Activated CD4-positive, alpha-beta T cell treated with anti-CD3 and anti-CD28 coated beads, Interleukin-2, amount 10 ng/mL, durations not matched to agents 24 days and 14 days (primary cell): ENCODE measurements at places on chromosomes 5 and 9.
A peak's percentile ranks its signal among the peaks of the same experiment; 100 is the strongest.

- peaks cover 61% of the 10 kb centered on the region for H3K36me3 ChIP-seq
- no peak overlapping the region for H3K4me3 ChIP-seq
- peaks cover 35% of the 10 kb centered on the region for H3K4me1 ChIP-seq
- H3K27ac ChIP-seq = peak overlapping the region; percentile 10
- no peaks in the 10 kb centered on the region for H3K27me3 ChIP-seq
Measured at GRCh38 chr5:154866841-154867240, 8.4 kb downstream of the CNOT8 start.

DNA sequence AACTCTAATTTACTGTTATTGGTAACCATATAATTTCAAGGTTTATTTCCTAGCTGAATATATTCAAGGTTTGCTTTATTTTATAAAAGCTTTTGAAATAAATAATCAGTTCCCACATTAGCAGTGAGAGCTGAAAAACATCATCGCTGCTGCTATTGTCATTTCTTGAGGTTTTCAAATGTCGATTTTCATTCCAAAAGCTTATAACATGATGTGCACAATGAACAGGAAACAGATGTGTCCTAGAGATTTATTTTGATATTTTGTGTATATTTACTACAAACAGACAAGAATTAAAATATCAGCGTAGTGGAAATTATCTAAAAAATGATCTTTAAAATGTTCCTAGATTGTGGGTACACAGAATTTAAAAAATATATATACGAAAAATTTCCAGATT is 10.5 kb upstream of the ITGA1 start:
- H3K27ac ChIP-seq = no peak overlapping the region
- no peaks in the 10 kb centered on the region for H3K27me3 ChIP-seq
- no peak overlapping the region for H3K4me3 ChIP-seq
- H3K4me1 ChIP-seq = peaks cover 31% of the 10 kb centered on the region

DNA sequence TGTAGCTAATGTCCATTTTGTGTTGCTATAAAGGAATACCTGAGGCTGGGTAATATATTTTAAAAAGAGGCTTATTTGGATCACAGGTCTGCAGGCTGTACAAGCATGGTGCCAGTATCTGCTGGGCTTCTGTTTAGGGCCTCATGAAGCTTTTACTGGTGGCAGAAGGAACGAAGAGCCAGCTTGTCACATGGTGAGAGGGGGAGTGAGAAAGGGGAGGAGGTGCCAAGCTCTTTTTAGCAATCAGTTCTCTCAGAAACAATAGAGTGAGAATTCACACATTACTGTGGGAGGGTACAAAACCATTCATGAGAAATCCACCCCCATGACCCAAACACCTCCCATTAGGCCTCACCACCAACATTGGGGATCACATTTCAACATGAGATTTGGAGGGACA is 340.9 kb downstream of the RASEF start:
- H3K4me1 ChIP-seq = no peaks in the 10 kb centered on the region
- no peak for DNase-seq
- no peaks in the 10 kb centered on the region for H3K27me3 ChIP-seq
- H3K4me3 ChIP-seq = no peak overlapping the region

DNA sequence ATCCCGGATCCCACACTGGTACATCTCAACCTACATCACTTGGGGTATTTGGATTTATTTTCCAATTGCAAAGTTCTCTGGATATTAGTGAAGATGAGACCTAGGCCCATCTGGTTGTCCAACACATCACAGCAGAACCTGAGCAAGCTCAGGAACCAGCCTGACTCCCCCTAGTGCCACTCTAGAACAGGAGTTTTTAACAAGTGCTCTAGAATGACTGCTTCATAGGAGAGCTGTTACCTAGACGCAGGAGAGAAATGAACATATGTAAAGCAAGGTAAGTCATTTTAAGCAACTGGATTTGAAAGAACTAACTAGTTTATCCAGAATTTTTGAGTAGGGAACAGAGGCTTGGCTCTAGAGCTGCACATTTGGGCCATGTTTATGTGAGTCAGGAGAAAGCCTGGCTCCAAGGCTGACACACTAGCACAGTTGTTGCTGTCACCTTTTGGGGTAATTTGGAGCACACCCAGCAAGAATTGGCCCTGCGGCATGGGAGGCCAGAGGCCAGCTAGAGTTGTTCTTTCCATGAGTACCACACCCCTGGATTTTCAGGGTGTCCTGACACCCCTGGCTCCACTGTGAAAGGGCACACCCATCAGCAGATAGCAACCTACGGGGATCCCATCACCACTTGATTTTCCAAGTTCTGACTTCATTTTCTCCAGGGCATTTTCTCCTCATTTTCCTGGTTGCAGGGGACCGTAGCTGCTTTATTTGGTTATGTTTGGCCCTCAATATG is 110.9 kb upstream of the LPAR1 start:
- no peak overlapping the region for H3K27ac ChIP-seq
- no peaks in the 10 kb centered on the region for H3K36me3 ChIP-seq
- no peak overlapping the region for H3K4me3 ChIP-seq
- H3K27me3 ChIP-seq = no peaks in the 10 kb centered on the region
- H3K4me1 ChIP-seq = no peaks in the 10 kb centered on the region

GRCh38 chr5:113447498-113448050 is 12.8 kb upstream of the TSSK1B start:
- H3K27me3 ChIP-seq = peaks cover 23% of the 10 kb centered on the region
- no peak overlapping the region for H3K27ac ChIP-seq
- no peak overlapping the region for H3K4me3 ChIP-seq
- DNase-seq = no peak
- H3K36me3 ChIP-seq = no peaks in the 10 kb centered on the region

- DNase-seq = no peak
- no peak overlapping the region for H3K27ac ChIP-seq
- H3K4me1 ChIP-seq = peaks cover 33% of the 10 kb centered on the region
- H3K4me3 ChIP-seq = no peak overlapping the region
Measured at GRCh38 chr5:172144291-172144815, 43.7 kb downstream of the STK10 start.

DNA sequence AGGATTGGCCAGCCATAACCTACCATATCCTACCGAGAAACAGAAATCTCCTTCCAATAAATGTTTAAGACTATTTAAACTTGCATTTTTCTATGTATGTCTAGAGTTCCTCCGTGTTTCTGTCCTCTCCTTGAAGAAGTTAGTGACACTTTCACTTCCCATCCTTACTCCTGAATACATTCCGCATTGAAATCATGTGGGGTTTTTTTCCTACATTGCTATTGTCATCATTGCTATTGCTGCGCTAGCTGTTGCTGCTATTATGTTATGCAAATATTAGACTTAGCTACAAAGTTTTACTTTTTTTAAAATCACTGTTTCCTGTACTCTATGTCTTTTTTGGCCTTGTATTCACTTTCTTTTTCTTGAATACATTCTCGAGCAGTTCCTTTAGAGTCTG is 83.3 kb upstream of the NEK6 start:
- peaks cover 11% of the 10 kb centered on the region for H3K27me3 ChIP-seq
- H3K4me3 ChIP-seq = no peak overlapping the region
- peaks cover 2% of the 10 kb centered on the region for H3K36me3 ChIP-seq
- H3K27ac ChIP-seq = no peak overlapping the region
- peaks cover 22% of the 10 kb centered on the region for H3K4me1 ChIP-seq

DNA sequence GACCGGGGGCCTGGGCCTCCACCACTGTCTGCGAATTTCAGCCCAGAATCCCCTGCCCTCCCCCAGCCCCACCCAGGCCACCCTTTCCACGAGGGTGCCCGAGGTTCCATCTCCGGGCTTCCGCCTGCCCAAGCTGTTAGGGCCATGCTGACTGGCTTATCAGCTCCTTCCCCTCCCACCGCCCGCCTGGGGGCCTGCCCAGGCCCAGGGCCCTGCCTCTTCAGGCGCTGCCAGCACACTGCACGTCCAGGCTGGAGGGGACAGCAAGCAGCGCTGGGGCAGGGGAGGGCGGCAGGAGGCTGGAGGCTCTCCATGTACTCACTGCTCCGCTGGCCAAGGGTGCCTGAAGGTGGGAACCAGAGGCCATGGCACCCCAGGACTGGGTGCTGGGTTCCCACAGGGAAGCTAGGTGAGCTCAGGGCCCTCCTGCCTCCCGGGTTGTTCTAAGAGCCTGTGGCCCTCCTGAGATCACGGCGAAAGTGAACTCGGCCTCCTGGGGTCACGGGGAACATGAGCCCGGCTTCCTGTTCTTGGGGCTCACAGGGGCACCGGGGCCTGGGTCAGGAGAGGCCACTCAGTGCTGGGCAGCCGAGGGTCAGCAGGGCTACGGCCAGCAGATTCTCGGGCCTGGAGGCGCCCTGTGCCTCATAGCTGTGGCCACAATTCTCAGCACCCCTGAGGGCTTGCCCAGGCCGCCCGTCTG is 57.7 kb upstream of the EGFL7 start:
- H3K36me3 ChIP-seq = no peaks in the 10 kb centered on the region
- H3K27me3 ChIP-seq = peaks cover 13% of the 10 kb centered on the region
- no peak for DNase-seq
- H3K4me1 ChIP-seq = peaks cover 2% of the 10 kb centered on the region
- H3K27ac ChIP-seq = no peak overlapping the region

DNA sequence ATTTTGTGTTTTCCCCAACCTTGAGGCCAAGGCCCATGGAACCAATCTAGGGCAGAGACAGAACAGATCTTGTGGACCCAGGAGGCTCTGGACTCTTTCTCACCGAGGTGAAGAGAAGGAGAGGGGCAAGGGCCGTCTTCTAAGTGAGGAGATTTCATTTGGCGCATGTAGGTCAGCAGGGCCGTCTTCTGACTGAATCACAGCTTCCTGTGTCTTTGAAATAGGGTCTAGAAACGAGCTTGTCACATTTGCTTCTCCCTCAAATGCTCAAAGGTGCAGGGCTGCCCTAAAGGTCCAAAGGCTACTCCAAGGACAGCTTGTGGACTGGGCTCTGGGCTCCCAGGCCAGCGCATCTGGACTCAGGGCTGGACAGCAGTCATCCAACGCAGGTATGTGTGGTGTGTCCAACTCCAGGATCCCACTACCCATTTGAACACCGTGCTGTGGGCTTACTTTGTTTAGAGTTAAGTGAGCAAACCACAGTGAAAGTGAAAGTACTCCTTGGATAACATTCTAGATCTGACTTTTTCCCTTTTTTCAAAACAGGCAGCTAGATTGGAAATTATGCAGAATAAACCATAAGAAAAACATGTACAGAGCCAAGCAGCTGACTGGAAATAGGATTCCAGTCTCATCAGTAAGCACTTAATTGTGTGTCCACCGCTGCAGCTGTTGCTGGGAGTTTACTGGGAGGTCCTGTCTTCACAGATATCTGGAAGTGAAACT is 357.0 kb downstream of the GADD45G start:
- H3K4me3 ChIP-seq = peak overlapping the region; percentile 64

DNA sequence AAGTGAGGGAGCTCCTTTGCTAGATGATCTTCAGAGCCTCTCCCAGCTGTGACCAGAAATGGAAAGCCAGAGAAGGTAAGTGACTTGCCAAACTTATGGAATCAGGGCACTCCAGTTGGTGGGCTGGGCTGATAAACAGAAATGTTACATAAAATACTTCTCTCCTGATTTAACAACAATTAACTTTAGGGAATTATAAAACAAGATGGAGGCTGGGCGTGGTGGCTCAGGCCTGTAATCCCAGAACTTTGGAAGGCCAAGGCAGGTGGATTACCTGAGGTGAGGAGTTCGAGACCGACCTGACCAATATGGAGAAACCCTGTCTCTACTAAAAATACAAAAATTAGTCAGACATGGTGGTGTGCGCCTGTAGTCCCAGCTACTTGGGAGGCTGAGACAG is 899 bp upstream of the MED10 start:
- H3K4me1 ChIP-seq = peaks cover 41% of the 10 kb centered on the region
- peaks cover 38% of the 10 kb centered on the region for H3K36me3 ChIP-seq
- DNase-seq = no peak
- H3K27ac ChIP-seq = peak overlapping the region; percentile 98
- peaks cover 12% of the 10 kb centered on the region for H3K27me3 ChIP-seq
- peak overlapping the region; percentile 100 for H3K4me3 ChIP-seq

- H3K36me3 ChIP-seq = no peaks in the 10 kb centered on the region
- no peaks in the 10 kb centered on the region for H3K27me3 ChIP-seq
- H3K27ac ChIP-seq = no peak overlapping the region
Measured at GRCh38 chr9:117315236-117315635, 99.6 kb downstream of the ASTN2 start.

GRCh38 chr5:140054086-140054689 is 11.1 kb upstream of the NRG2 start:
- H3K27me3 ChIP-seq = peaks cover 12% of the 10 kb centered on the region
- H3K4me3 ChIP-seq = no peak overlapping the region
- no peak for DNase-seq
- H3K4me1 ChIP-seq = no peaks in the 10 kb centered on the region

GRCh38 chr5:154713615-154714125 is 41.5 kb upstream of the LARP1 start:
- no peaks in the 10 kb centered on the region for H3K36me3 ChIP-seq
- peaks cover 9% of the 10 kb centered on the region for H3K4me1 ChIP-seq
- no peak overlapping the region for H3K27ac ChIP-seq
- no peak for DNase-seq

DNA sequence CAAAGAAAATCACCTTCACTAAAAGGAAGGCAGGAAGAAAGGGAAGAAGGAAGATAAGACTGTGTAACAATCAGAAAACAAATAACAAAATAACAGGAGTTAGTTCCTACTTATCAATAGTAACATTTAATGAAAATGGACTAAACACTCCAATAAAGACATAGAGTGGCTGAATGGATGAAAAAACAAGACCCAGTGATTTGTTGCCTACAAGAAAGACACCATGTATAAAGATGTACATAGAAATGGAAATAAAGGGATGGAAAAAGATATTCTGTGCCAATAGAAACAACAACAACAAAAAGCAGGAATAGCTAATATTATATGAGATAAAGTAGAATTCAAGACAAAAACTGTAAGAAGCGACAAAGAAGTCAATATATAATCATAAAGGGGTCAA is 116.8 kb downstream of the LURAP1L start:
- H3K27ac ChIP-seq = no peak overlapping the region
- no peak for DNase-seq
- H3K36me3 ChIP-seq = no peaks in the 10 kb centered on the region
- no peaks in the 10 kb centered on the region for H3K27me3 ChIP-seq
- no peak overlapping the region for H3K4me3 ChIP-seq

GRCh38 chr5:122077366-122078115 is 518 bp downstream of the LOX start:
- H3K36me3 ChIP-seq = no peaks in the 10 kb centered on the region
- peak overlapping the region; percentile 65 for H3K27ac ChIP-seq
- DNase-seq = no peak
- peak overlapping the region; percentile 85 for H3K4me3 ChIP-seq
- peaks cover 64% of the 10 kb centered on the region for H3K27me3 ChIP-seq

GRCh38 chr5:10489810-10490426 is 48.2 kb downstream of the ROPN1L start:
- no peaks in the 10 kb centered on the region for H3K36me3 ChIP-seq
- H3K4me1 ChIP-seq = peaks cover 30% of the 10 kb centered on the region
- H3K4me3 ChIP-seq = peak overlapping the region; percentile 15
- DNase-seq = peak; percentile 69

DNA sequence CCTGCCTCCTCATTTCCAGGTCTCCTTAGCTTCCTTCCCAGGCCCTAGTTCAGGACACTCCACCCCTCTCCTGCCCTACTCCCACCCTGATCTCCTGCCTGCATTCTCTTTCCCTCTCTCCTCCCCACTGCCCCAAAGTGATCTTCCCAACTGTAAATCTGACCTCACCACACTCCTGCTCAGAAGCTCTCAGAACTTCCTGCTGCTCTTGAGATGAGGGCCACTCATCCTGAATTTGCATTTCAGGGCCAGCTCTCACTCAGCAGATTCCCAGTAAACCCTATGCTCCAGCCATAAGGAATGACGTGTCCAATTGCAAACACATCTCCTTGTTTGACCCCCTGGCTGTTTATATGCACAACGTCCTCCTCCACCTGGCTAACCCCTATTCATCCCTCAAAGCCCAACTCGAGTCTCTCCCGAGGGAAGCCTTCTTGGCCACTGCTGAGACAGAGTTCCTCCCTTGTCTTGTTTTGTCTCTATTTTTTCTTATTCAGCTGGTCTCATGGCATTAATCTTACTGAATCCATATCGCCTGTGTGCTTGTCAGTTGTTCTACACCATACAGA is 95.0 kb downstream of the NSG2 start:
- H3K4me1 ChIP-seq = no peaks in the 10 kb centered on the region
- H3K36me3 ChIP-seq = no peaks in the 10 kb centered on the region
- H3K27me3 ChIP-seq = no peaks in the 10 kb centered on the region
- no peak for DNase-seq
